ENCODE measurements at places on chromosomes 12 and 14. TPM values are rescaled to one million over a fixed set of nuclear protein-coding genes. Genes with fewer than 3 reads are reported as not detected.

The CCDC197 gene
- not detected for total RNA-seq

GRCh38 chr14:60093080-60093479 lies 1.4 kb downstream of the PCNX4 start:
- DNase-seq: peak; percentile 41

GRCh38 chr12:4938900-4939299 lies 29.2 kb downstream of the KCNA1 start:
- no peak for DNase-seq

DNA sequence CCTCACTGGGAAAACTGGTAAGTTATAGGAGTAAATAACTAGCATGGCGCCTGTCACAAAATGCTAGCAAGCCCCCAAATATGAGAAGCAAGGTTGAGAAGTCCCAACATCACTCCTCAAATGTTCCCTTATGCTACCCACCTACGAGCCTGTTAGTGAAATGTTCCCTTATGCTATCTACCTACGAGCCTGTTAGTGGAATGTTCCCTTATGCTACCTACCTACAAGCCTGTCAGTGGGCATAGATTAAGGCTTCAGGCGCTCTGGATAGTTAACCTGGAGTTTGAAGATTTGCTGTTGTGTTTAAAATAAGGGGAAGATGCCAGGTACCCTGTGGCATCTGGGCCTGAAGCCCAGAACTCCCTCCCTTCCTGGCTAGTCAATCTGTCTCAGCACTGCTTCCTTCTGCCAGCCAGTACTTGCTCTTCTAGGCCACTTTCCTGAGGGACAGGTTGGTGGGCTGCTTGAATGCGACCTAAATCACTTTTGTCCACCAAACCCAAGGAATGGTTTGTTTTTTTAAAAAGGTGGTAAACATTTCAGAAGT lies 67.1 kb upstream of the SINHCAF start:
- DNase-seq: no peak

All from fibroblast of villous mesenchyme (primary cell).